ENCODE measurements at places on chromosomes 7 and 10. TPM values are rescaled to one million over a fixed set of nuclear protein-coding genes. Genes with fewer than 3 reads are reported as not detected.

DNA sequence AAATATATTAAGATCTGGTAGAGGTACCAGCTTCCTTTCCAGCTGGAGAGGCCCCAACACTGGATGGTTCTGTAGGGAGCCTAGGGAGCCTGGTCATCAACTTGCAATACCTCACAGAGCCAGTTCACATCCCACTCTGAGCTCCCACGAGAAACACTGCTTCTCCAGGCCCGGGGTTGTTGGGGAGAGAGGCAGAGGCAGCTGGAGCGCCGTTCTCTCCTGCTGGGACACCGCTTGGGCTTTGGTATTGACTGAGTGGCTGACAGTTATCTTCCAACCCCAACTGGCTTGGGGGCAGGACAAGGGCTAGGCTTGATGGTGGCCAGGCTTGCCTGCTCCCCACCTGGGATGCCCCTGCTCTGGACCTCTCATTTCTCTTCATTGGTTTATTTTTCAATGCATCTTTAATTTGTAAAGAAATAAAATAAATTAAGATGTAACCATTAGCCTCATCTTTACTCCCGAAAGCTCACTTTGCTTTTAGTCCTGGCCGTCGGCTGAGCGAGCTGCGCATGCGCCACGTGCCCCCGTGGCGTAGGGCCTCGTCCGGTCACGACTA, 10.0 kb upstream of the CHCHD1 start:
- H3K27ac ChIP-seq = peak overlapping the region; percentile 82
- peak; percentile 92 for DNase-seq
- H3K27me3 ChIP-seq = peaks cover 10% of the 10 kb centered on the region
- no peaks in the 10 kb centered on the region for H3K36me3 ChIP-seq
- peaks cover 20% of the 10 kb centered on the region for H3K4me1 ChIP-seq
- H3K4me3 ChIP-seq = peak overlapping the region; percentile 96

DNA sequence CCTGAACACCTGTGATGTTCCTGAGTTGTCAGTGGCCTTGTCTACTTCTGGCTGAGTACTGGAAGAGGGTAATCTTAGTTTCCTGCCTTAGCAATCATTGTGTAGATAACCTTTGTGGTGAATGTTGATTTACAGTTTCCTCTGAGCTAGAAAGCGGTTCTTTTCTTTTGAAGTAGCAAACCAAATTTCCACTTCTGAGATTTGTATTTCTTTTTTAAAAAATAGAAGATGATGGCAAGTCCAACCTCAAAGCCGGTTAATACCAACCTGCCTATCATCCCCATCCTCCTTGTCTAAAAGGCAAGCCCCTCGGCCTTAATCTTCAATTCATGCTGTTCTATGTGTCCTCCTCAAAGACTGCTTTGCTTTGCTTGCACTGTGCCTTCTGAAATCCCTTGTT, 12.5 kb upstream of the PALS2 start:
- no peaks in the 10 kb centered on the region for H3K4me1 ChIP-seq
- H3K36me3 ChIP-seq = no peaks in the 10 kb centered on the region
- no peak for DNase-seq

LAMB4 gene
- not detected for total RNA-seq

SEPTIN14 gene
- not detected for total RNA-seq

GPNMB gene
- not detected for total RNA-seq

SFTPA1 gene
- not detected for total RNA-seq

All from glutamatergic neuron (in vitro differentiated cells).